ENCODE measurements at places on chromosomes 4 and X. TPM values are rescaled to one million over a fixed set of nuclear protein-coding genes. Genes with fewer than 3 reads are reported as not detected.

CT47B1 gene
- not detected for polyA plus RNA-seq

HHIP gene
- polyA plus RNA-seq, result 14.7 TPM

DNA sequence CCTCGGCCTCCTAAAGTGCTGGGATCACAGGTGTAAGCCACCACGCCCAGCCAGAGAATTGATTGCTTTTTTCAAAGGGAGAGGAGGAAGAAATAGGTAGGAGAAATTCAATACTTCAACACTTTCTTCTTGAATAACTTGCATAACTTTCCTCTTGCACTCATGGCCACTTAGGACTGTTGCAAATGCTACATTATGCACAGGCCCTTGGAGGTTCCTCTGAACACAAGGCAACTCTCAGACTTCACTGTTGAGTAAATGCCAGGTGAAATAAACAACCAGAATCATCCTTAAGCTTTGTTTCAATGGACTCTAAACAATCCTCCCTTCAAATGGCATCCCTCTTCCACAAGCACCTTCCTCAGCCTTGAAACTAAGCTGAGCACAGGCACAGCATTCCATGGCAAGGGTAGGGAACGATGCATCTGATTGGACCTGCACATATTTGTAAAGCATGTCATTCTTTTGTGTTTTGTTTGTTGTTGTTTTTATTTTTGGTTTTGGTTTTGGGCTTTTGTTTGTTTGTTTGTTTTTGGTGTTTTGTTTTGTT is 28.1 kb downstream of the CORIN start:
- no peaks in the 10 kb centered on the region for H3K27me3 ChIP-seq
- no peak overlapping the region for H3K4me3 ChIP-seq

DNA sequence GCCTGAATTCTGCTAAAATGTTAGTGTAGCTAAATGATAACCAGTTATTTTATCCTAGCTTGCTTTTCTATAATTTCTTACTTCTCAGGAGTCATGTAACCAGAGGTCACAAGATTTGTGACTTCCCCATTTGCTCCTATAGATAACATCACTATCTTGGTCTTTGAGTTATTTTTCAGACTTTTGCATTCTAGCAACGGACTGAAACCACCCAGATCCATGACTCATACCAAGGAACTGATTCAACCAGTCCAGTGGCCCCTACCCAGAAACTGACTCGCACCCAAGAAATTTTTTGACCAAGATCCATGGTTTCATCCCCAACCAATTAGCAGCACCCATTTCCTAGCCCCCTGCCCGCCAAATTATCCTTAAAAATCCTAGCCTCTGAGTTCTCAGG is 50.0 kb downstream of the IQCM start:
- H3K27ac ChIP-seq, result no peak overlapping the region
- H3K27me3 ChIP-seq, result no peaks in the 10 kb centered on the region
- H3K4me3 ChIP-seq, result no peak overlapping the region
- DNase-seq, result no peak

METTL14 gene
- 39.7 TPM for polyA plus RNA-seq

Measured in small intestine (tissue), 16 donors.